Uterus (tissue), 4 donors: ENCODE measurements at places on chromosomes 5 and 9.

DNA sequence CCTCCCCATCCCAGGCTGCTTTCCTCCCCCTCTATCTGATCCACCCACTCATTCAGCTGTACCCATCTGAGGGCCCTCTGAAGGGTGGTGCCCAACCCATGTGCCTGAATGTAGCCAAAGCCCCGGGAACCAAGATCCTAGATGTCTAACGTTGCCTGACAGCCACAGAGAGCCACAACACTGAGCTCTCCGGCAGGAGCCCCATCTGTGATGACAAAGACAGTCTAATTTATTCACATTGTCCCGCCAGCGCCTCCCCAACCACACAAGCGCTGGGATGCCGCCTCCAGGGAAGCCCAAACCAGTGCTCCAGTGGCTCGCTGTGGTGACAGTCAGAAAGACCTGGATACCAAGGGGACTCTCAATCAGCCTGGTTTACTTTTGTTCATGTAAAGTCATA lies 8.4 kb downstream of the IGFBPL1 start:
- no peak overlapping the region for H3K27ac ChIP-seq
- H3K27me3 ChIP-seq = no peaks in the 10 kb centered on the region
- no peaks in the 10 kb centered on the region for H3K36me3 ChIP-seq
- H3K4me1 ChIP-seq = no peaks in the 10 kb centered on the region
- DNase-seq = no peak
- H3K4me3 ChIP-seq = no peak overlapping the region

GRCh38 chr9:70398145-70398556 lies 16.3 kb downstream of the KLF9 start:
- H3K27ac ChIP-seq = peak overlapping the region; percentile 76
- no peak overlapping the region for H3K4me3 ChIP-seq
- no peaks in the 10 kb centered on the region for H3K27me3 ChIP-seq
- DNase-seq = no peak

- peaks cover 9% of the 10 kb centered on the region for H3K4me1 ChIP-seq
- no peaks in the 10 kb centered on the region for H3K27me3 ChIP-seq
- H3K36me3 ChIP-seq = no peaks in the 10 kb centered on the region
These were observed 124.3 kb downstream of the SUSD1 start for GRCh38 chr9:112050544-112051475.

DNA sequence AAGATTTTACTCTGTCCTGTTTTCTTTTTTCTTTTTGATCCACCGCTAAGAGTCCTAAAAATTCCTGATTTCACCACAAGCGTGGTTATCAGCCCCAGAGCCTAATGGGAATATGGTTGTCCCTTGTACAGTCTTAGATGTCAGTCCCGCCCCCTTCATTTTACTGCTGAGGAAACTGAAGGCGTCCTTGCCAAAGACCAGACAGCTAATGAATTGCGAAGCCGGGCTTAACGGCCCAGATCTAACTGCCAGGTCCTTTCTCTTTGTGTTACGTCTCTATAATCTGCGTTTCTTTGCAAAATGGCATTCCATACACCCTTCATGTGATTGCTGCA lies 497 bp downstream of the NSA2 start:
- peak overlapping the region; percentile 92 for H3K4me3 ChIP-seq
- H3K27me3 ChIP-seq = no peaks in the 10 kb centered on the region
- H3K27ac ChIP-seq = peak overlapping the region; percentile 86
- DNase-seq = no peak
- no peaks in the 10 kb centered on the region for H3K36me3 ChIP-seq
- peaks cover 14% of the 10 kb centered on the region for H3K4me1 ChIP-seq

DNA sequence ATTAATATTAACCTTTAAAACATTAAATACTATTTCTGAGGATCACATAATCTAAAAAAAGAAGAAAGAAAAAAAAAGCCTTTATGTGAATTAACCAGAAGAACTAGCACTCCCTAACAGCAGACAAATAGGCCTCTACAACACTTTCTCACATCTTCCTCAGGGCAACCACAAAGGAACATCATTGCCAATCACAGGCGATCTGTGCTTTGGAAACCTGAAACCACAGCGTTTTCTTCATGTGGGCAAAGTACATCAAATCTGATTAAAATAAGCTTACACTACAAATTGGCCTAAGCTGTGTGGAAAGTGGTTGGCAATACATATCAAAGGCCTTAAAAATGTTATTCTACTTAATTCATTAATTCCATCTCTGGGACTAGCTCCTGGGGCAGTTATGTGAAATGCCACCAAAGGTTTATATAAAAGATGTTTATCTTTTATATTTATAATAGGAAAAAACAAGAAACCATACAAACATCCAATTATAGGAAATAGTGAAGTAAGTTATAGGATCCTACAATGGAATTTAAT lies 184.8 kb upstream of the TBCA start:
- no peak for DNase-seq
- H3K4me1 ChIP-seq = no peaks in the 10 kb centered on the region
- no peaks in the 10 kb centered on the region for H3K36me3 ChIP-seq
- H3K4me3 ChIP-seq = no peak overlapping the region
- H3K27ac ChIP-seq = no peak overlapping the region

- H3K4me1 ChIP-seq = no peaks in the 10 kb centered on the region
- H3K27ac ChIP-seq = no peak overlapping the region
- no peak overlapping the region for H3K4me3 ChIP-seq
- no peaks in the 10 kb centered on the region for H3K27me3 ChIP-seq
- no peak for DNase-seq
- no peaks in the 10 kb centered on the region for H3K36me3 ChIP-seq
These were observed 56.4 kb downstream of the SH3GL2 start for GRCh38 chr9:17635115-17635890.

DNA sequence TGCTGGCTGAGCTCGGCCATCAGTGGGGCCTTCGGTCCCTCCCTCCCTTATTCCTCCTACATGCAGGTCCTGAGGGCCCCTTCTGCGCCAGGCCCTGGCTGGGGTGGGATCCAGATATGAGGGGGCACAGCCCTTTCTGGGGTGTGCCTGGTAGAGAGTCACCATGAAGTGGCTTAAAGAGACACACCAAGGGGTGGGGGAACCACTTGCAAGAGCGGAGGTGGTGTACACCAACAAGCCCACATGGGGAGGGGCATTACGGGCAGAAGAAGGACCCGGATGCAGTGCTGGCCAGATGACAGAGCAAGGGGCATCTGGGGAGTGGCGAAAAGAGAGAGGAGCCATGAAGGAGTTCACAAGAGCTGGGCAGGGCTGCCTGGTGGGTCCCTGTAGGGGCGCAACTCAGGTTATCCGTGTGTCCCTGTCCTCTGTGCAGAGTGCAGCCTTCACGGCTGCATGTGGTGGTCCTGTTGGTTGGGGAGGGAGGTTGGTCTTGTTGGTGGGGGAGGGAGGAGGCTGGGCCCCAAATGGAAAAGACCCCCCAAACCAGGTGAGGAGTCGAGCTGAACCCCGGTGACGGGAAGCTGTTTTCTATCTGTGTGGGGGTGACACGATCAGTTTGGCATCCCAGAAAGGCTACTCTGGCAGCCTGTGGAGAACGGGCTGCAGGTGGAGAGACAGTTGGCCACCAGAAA lies 158.1 kb downstream of the DAB2IP start:
- H3K27ac ChIP-seq = no peak overlapping the region
- H3K4me3 ChIP-seq = no peak overlapping the region
- no peaks in the 10 kb centered on the region for H3K36me3 ChIP-seq
- H3K4me1 ChIP-seq = no peaks in the 10 kb centered on the region

- no peak overlapping the region for H3K4me3 ChIP-seq
- no peak for DNase-seq
- no peak overlapping the region for H3K27ac ChIP-seq
- H3K4me1 ChIP-seq = no peaks in the 10 kb centered on the region
These were observed 211.0 kb downstream of the PCSK5 start for GRCh38 chr9:76101491-76101890.

- H3K4me1 ChIP-seq = no peaks in the 10 kb centered on the region
- H3K36me3 ChIP-seq = no peaks in the 10 kb centered on the region
- no peaks in the 10 kb centered on the region for H3K27me3 ChIP-seq
- no peak overlapping the region for H3K27ac ChIP-seq
These were observed 19.7 kb downstream of the CD180 start for GRCh38 chr5:67176936-67177335.

- DNase-seq = no peak
- no peaks in the 10 kb centered on the region for H3K4me1 ChIP-seq
- no peak overlapping the region for H3K27ac ChIP-seq
These were observed 133.2 kb downstream of the TRIO start for GRCh38 chr5:14276380-14276779.

DNA sequence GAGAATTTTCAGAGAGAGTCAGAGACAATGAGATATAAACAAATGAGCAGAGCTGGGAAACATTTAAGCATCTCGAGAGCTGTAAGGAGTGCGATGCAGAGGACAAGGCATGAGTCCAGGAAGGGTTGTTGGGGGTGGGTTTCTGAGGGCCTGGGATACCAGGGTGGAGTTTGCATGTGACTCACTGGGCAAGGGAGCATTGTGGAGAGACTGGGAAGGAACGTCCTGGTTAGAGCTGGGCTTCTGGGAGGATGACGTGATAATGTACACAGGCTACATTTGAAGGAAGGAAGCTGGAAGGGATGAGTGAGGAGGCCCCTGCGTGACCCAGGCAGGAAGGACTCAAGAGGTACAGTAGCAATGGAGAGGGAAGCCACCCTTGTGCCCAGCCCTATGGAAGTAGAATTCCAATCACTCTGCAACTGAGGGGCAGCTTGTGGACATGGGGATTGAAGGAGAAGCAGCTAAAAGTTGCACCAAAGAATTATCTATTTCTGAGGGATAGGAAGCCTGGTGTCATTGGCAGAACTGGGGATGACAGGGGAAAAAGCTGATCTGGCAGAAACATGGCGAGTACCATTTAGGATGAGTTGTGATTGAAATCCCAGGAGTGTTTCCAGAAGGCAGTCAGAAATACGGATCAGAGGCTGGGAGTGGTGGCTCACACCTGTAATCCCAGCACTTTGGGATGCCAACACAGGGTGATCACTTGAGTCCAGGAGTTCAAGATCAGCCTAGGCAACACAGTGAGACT lies 59.3 kb upstream of the AFAP1L1 start:
- H3K27ac ChIP-seq = no peak overlapping the region
- DNase-seq = no peak
- no peaks in the 10 kb centered on the region for H3K36me3 ChIP-seq

GRCh38 chr5:133240425-133241091 lies 188.7 kb downstream of the HSPA4 start:
- no peaks in the 10 kb centered on the region for H3K27me3 ChIP-seq
- no peaks in the 10 kb centered on the region for H3K4me1 ChIP-seq
- no peak overlapping the region for H3K4me3 ChIP-seq
- no peaks in the 10 kb centered on the region for H3K36me3 ChIP-seq
- peak; percentile 63 for DNase-seq

DNA sequence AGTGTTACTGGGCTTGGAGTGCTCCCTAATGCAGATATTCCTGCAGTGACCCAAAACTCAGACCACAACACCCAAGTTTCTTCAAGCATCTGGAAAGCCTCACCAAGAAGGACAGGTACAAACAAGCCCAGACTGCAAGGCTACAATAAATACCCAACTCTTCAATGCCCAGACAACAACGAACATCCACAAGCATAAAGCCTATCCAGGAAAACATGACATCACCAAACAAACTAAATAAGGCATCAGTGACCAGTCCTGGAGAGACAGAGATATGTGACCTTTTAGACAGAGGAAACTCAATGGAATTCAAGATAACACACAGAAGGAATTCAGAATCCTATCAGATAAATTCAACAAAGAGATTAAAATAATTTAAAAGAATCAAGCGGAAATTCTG lies 605.6 kb downstream of the PDE4D start:
- DNase-seq = no peak
- H3K4me1 ChIP-seq = no peaks in the 10 kb centered on the region
- no peak overlapping the region for H3K4me3 ChIP-seq
- no peaks in the 10 kb centered on the region for H3K27me3 ChIP-seq

DNA sequence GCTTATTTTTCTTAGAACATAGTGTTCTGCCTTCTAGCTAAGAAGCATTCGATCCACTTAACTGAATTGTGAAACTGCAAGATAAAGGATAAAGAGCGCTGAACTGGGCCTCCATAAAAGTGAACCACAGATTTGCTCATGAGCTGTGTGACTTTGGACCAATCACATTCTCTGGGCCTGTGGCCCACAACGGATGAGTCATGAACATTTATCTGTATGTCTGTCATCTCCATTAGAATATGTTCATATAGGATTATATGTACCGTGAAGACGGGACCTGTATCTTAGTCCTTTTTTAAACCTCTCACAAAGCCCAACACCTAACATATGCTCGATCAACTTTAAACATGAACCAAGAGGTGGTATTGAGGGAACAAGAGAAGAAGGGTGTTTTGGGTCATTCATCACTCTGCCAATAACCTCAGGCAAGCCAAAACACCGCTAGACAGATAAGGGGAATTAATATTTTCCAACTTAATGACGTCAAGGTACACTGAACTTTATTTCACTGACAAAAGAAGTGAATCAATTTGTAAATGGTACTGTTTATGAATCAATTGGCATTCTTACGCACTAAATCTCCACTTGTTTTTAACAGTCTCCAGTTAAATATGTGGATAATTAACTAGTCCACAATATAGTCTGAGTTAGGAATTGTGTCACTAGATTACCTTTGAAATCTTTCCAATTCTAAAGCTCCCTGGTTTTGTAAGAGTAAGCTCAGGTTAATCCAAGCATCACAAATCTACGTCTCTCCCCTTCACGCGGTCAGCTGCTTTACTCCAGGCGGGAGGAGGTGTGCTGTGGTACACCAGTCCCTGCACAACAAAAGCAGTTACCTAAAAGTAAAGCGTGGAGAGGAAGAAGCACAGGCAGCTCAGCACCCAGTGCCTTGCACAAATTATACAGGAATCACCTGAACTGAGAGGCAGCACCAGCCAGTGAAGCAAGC lies 1.6 kb downstream of the TMEM245 start:
- peaks cover 5% of the 10 kb centered on the region for H3K4me1 ChIP-seq
- no peak for DNase-seq
- peak overlapping the region; percentile 68 for H3K4me3 ChIP-seq
- H3K27ac ChIP-seq = peak overlapping the region; percentile 92
- H3K36me3 ChIP-seq = no peaks in the 10 kb centered on the region
- no peaks in the 10 kb centered on the region for H3K27me3 ChIP-seq

- no peaks in the 10 kb centered on the region for H3K36me3 ChIP-seq
- no peak overlapping the region for H3K4me3 ChIP-seq
- H3K27ac ChIP-seq = no peak overlapping the region
- no peaks in the 10 kb centered on the region for H3K27me3 ChIP-seq
- no peaks in the 10 kb centered on the region for H3K4me1 ChIP-seq
These were observed 18.6 kb upstream of the UBTD2 start for GRCh38 chr5:172302047-172302710.

- no peaks in the 10 kb centered on the region for H3K27me3 ChIP-seq
- no peaks in the 10 kb centered on the region for H3K36me3 ChIP-seq
- H3K4me3 ChIP-seq = no peak overlapping the region
- H3K27ac ChIP-seq = no peak overlapping the region
- H3K4me1 ChIP-seq = no peaks in the 10 kb centered on the region
- DNase-seq = no peak
These were observed 46.4 kb downstream of the ERP44 start for GRCh38 chr9:100052375-100052774.
